Chondrocyte (in vitro differentiated cells): ENCODE measurements at places on chromosomes 12 and 14.

DNA sequence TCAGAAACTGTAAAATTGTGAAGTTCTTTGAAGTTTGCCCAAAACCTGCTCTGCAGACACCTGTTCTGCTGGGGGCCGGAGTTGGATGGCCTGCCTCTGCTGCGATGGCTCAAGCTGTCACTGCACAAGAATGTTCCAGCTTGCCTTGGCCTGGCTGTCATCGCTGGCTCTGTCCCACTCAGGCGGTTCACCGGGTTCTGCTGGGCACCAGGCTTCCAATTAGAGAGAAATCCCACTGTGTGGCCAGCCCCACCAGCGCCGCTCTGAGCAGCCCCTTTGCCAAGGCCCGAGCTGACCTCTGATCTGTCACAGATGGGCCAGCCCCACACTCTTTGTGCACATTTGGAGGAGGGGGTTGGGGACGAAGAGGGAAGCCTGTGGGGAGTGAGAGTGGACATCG lies 71.7 kb upstream of the GPATCH2L start:
- DNase-seq, result no peak

DNA sequence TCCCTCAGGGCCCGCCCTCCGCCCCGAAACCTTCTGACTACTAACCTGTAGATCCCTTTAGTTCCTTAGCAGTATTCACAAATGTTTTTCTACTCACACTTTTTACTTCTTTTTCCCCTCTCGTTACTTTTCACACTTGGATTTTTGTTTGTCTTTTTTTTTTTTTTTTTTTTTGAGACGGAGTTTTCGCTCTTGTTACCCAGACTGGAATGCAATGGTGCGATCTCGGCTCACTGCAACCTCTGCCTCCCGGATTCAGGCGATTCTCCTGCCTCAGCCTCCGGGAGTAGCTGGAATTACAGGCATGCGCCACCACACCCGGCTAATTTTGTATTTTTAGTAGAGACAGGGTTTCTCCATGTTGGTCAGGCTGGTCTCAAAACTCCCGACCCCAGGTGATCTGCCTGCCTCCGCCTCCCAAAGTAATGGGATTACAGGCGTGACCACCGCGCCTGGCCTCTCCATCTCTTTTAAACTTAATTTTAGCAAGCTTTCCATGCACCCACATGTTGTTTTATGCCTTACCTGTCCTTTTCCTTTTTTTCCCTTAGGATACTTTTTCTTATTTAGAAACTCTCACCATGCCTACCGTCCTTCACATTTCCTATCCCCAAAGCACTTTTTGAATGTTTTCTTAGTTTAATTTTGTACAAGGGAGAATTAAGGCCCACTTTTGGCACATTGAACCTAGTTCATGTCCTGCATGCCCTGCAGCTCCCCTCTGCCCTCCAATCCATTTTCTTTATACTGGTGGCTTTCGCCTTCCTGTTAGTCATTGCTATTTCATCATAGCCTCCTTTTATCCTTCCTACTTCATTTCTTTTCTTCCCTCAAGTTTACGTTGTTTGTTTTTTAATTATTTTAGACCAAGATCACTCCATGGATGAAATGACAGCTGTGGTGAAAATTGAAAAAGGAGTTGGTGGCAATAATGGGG lies 1.1 kb downstream of the SP1 start:
- peak; percentile 28 for DNase-seq

- DNase-seq, result peak; percentile 88
Observed at GRCh38 chr14:92688434-92689375, 59.7 kb downstream of the LGMN start.

DNA sequence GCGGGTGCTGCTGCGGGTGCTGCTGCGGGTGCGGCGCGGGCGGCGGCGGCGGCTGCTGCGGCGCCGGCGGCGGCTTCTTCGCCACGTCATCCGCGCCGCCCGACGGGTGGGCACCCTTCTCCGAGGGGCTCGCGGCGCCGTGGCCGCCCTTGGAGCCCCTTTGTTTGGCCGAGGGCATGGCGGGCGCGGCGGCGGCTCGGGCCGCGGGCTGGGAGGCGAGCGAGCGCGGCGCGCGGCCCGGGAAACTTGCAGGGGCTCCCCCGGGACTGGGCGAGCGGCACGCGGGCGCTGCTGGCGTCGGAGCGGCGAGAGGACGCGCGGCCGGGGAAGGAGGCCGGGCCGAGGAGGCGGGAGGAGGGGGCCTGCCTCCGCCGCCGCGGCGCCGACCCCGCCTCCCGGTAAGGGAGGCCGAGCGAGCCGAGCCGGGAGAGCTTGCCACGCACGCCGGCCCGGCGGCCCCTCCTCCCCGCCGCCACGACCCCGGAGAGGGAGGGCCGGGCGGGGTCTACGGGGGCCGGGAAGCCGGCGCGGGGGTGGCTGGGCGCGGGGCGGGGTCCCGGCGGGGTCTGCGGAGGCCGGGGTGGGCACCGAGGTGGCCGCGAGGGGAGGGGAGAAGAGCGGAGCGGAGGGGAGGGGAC lies at the start of gene CKAP4:
Gene CKAP4, minus strand, starts transcription at position 347 of the 638 bp plus-strand sequence. Its CDS starts 169 bp downstream, at position 178.
- DNase-seq, result no peak

DNA sequence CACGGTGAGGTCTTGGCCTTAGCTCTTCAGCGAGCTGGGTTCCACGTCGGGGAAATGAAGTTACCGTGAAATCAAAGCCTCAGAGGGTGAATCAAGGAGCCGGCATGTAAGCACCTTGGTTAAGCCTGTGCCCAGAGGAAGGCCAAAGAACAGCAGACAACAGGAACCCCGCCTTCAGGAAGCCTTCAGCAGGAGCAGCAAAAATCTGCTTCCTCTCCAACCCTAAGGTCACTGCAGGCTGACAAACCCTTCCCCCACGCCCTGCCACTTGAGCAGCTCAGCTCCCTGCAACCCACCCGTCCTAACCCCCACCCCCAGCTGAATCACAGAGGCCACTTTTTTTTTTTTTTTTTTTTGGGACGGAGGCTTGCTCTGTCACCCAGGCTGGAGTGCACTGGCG lies 72.9 kb upstream of the LTA4H start:
- no peak for DNase-seq

- no peak for DNase-seq
Observed at GRCh38 chr14:90336985-90337384, 5.2 kb upstream of the NRDE2 start.

GRCh38 chr12:73225371-73225937 lies 953.3 kb downstream of the TRHDE start:
- no peak for DNase-seq

GRCh38 chr12:110865521-110865920 lies 18.7 kb downstream of the CCDC63 start:
- no peak for DNase-seq

- DNase-seq, result no peak
Observed at GRCh38 chr14:70602254-70602653, 1.8 kb upstream of the MED6 start.

DNA sequence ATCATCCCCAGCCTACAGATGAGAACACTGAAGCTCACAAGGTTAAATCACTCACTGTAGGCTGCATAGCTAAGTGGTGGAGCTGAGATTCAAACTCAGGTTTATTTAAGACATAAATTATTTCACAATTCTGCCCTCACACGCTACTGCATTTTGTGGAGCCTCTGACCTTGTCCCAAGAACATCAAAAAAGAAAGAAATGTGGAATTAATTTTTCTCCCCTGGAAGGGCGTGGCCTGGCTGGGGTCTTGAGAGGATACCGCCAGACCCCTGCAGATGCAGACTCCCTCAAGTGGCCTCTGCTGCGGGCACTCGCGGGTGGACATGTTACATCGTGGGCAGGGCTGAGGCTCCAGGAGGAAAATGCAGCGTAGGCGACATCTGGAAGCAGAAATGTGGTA lies 40.6 kb downstream of the LTBP2 start:
- peak; percentile 91 for DNase-seq

DNA sequence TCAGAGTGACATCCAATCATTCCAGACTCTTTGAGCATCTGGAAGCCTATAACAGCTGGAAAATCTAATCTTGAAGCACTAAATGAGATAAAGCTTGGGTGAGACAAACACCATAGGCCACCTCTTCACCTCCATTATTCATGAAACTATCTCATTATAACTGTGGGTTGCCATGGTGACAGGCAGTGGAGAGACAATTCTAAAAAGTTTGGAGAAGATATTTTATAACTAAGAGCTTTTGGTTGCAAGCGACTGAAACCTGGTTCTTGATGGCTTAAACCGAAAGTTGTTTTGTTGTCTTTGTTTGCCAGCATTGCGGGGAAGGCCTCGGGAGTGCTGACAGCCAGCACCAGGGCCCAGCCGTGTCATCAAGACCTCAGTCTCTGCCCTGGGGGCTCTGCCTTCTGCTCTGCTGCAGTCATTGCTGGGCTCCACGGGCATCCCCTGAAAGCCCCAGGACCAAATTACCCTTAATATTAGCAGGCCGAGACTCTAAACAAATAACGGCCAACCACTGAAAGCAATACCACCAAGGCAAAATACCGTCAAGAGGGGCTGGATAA lies 353.6 kb upstream of the SFSWAP start:
- DNase-seq, result no peak

DNA sequence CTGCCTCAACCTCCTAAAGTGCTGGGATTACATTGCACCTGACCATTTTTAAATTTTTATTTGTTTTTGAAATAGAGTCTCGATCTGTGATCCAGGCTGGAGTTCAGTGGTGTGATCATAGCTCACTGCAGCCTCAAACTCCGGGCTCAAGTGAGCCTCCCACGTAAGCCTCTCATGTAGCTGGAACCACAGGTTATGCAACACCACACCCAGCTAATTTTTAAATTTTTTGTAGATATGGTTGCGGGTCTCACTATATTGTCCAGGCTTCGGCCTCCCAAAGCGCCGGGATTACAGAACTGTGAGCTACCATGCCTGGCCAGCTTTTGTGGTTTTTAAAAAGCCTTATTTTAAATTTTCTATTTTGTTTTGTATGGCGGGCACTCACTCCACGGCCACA lies 2.2 kb upstream of the DRAM1 start:
- no peak for DNase-seq

DNA sequence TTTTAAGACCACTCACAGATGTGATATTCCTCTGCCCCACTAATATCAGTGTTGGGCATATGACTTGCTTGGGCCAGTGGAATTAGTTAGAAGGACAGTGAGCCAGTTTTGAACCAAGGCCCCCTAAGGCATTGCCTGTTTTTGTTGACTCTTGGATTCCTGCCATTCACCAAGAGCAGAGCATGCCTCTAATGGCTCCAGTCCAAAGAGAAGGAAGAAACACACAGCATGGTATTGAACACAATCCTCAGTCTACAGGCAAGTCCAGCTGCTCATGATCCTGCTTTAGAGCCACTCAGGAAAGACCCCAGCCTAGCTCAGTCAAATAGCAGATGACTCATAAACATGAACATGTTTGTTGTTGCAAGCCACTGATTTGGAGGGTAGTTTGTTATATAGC lies 1201.5 kb downstream of the BCL11B start:
- no peak for DNase-seq

DNA sequence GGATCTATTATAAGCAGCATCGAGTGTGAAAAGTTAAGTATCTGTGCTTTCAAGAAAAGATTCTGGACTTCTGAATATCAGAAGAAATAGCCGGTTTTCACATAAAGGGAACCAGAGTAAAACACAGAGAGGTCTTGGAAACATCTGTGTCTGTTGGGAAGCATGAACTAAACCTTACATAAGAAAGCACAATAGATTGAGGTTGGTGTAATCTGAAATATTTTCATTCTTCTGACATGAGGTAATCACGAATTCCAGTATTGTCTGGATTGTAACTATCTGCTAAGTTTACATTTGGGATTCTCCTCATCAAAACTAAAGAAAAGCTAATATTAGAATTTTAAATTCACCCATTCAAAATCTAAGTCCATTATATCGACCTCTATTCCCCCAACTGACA lies 161.3 kb downstream of the CPNE8 start:
- DNase-seq, result no peak

DNA sequence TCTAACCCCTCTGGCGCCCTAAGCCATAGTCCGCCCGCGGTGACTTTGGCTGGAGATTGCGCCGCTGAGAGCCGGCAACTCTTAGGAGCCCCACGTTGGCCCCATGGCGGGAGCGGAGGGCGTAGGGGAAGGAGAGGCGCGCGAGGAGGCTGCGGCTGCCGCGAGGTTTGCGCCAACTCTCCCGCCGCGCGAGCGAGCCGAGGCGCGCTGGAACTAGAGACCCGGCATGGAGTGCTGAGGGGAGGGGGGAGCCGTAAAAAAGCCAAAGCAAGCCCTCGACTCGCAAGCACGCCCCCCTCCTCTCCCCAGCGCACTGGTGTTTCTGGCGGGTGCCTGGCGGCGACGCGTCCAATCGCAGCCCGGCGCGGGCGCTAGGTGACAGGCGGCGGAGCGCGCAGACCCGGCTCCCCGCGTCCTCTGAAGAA lies at the start of gene SYT10:
Gene SYT10, minus strand, starts transcription at position 233 of the 425 bp plus-strand sequence. CDS start 297 bp downstream, outside the sequence.
- no peak for DNase-seq

DNA sequence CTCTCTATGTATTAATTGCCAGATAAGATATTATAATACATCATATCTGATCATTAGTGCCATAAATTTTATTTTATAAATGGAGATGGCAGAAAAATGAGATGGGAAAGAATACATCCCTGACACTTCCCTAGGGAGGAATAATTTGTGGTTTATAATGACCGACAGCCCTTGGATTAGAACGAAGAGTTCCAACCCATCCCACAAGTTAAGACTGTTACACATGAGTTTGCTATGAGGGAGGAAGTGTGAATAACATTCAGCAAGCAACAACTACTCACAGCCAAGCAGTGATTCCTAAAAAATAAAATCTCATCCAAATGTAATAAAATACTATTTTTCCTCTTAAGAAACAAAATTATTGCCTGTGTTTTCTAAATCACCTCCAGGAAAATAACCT lies 299.0 kb downstream of the CCDC91 start:
- DNase-seq, result no peak

DNA sequence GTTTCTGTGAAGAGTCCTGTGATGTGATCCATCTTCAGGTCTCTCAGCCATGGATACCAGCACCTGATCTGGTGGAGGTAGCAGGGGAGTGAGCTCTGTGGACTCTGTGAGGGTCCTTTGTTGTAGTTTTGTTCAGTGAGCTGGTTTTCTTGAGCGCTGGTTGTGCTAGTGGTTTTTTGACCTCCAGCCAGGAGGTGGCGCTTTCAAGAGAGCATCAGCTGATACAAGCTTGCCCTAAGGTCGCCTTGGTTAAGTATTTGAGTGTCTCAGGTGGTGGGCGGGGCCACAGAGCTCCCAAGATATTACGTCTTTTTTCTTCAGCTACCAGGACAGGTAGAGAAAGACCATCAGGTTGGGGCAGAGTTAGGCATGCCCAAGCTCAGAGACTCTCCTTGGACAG lies 139.7 kb downstream of the TTLL5 start:
- DNase-seq, result no peak
